ENCODE measurements at places on chromosomes 11 and 22.

- no peak for DNase-seq
These were observed 30.3 kb upstream of the GRAMD4 start for GRCh38 chr22:46589871-46590271.

DNA sequence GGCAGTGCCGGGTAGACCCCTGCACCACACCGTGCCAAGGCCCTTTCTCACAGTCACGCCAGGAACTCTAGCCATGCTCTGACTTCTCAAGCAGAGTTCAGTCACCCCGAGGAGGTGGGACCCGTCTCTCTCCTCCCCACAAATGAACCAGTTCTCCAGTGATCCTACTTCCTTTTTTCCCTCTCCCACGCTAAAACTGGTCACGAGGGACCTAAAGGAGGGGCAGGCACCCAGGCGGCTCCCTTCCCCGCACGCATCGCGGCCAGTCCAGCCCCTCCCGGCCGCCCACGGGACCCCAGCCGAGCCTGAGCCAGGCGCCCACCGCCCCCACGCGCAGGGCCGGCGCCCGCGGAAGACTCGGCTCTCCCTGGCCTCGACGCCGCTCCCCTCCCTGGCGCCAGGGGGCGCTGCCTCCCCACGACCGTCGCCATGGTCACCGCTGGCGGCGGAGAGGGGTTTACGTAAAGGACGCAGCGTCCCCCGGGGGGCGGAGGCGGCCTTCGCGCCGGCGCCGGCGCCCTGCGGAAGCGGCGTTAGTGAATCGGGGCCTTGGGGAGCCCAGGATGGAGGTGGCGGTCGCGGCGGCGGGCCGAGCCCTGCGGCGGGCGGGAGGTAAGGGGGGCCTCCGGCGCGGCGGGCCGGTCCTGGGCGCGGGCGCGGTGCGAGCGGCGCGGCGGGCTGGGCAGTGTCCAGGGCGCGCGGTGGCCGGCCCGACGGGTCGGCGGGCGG lies at the start of gene DAGLA:
DAGLA (plus strand) TSS at position 499 of the 729 bp plus-strand sequence. CDS start 39,765 bp downstream, outside the sequence.
- peak; percentile 70 for DNase-seq

- DNase-seq = no peak
These were observed 238.7 kb upstream of the PLET1 start for GRCh38 chr11:112499153-112499880.

DNA sequence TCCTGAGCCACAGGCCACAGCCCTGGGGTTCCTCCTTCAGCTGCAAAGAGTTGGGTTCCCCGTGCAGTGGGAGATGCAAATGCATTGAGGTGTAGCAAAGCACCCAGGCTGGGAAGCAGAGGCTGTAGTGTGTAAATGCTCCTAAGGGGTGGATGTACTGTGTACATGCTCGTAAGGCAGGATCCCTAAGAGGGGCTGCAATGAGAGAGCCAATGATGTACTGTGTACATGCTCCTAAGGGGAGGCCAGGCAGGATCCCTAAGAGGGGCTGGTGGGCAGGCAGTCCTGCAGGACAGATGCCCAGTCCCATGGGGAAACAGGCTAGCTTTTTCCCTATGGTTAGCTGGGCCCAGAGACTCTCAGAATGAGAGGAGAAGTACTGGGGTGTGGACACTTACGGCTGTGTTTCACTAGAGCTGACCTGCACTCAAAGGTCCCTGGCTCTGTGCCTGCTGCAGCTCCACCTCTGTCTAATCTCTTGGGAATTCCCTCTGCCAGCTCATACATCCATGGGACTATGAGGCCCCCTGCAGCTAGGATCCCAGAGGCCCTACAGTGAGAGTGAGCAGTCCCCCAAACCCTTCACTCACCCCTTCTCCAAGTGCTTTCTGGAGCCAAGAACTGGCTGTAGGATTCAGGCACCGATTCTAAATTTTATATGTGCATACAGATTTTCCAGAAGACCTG lies 261.9 kb upstream of the LUZP2 start:
- DNase-seq = peak; percentile 7

- no peak for DNase-seq
These were observed 52.0 kb downstream of the NRXN2 start for GRCh38 chr11:64670975-64671374.

- DNase-seq = peak; percentile 96
These were observed 43.6 kb downstream of the CACNG2 start for GRCh38 chr22:36659762-36660509.
